ENCODE measurements at places on chromosomes 2 and 18.

- DNase-seq: peak; percentile 45
Measured at GRCh38 chr2:19738707-19739106, 163.1 kb downstream of the TTC32 start.

GRCh38 chr2:127619203-127619590 is 26.8 kb upstream of the GPR17 start:
- no peak for DNase-seq

GRCh38 chr18:76980663-76981395 is 151.8 kb downstream of the MBP start:
- no peak for DNase-seq

GRCh38 chr2:220393711-220394110 is 766.3 kb downstream of the SLC4A3 start:
- no peak for DNase-seq

- peak; percentile 66 for DNase-seq
Measured at GRCh38 chr18:73979742-73980141, 167.9 kb downstream of the FBXO15 start.

- DNase-seq: no peak
Measured at GRCh38 chr2:159798376-159798725, 343 bp upstream of the CD302 start.

DNA sequence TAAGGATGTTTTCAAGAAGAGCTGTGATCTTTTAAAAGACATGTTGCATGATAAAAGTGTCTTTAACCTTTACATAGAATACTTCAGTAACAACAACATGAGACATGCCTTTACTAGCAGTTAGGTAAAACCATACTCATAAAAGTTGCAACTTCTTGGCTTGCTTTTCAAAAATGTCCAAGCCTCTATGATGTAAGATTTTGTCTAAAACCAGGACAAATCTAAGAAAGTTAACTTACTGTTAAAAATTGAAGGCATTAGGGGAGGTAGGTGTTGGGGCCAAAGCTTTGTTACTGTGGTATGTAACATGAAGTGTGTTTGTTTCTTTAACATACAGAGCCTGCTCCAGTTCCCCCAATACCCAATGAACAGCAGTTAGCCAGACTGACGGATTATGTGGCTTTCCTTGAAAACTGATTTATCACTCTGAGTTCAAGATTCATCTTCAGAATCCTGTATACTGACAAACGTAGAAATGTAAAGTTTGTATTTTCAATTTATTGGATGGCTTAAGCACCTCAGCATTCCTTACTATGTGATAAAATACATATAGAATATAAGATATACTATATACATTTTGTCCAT is 11.7 kb downstream of the COPS8 start:
- no peak for DNase-seq

DNA sequence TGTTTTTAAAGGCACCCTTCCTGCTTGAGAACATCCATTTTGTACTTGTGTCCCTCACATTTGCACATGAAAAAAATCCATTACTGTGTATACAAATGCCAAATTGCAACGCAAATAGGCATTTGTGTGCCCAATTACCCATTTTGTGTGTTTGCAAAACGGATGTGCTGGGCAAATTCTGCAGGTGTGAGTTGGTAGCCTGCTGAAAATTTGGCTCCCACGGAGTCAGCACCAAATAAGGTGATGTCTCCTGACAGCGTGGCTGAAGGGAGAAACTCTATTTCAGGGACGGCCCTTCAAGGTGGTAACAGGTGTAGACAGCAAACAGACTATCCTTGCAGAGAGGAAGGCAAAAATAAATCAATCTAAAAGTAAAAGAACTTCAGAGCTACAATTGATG is 661.1 kb downstream of the BCL11A start:
- DNase-seq: no peak

- DNase-seq: no peak
Measured at GRCh38 chr18:7742224-7742623, 175.1 kb downstream of the PTPRM start.

DNA sequence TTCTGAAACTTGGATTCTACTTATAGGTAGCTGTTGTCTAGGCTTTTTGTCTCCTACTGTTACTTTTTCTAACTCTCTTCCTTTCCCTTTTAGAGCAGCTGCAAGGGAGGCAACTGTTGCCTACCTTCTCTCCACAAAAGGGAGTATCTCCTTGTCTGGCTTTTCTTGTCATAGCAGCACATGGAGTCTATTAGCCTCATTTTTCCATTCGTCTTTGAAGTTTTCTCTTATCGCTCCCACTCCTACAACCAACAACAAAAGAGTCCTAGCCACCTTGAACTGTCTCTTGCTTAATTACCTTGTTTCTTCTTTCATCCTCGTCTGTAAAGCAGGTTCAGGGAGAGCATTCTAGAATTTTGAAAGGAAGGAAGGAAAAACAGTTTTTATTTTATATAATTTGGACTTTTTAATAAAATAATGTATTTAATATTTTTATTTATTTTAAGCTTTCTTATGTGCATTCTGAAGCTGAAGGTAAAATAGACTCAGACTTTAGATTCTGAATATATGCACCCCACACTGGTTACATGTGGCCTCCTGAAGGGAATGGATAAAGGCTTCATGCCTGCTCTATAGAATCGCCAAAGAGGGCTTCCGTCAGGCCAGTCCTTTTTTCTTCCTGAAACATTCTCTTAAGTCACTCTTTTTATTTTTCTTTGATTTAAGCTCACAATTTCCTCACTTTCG is 154.4 kb downstream of the CSRNP3 start:
- DNase-seq: no peak

GRCh38 chr2:88005776-88006175 is 10.6 kb downstream of the RNU2-63P start:
- no peak for DNase-seq

DNA sequence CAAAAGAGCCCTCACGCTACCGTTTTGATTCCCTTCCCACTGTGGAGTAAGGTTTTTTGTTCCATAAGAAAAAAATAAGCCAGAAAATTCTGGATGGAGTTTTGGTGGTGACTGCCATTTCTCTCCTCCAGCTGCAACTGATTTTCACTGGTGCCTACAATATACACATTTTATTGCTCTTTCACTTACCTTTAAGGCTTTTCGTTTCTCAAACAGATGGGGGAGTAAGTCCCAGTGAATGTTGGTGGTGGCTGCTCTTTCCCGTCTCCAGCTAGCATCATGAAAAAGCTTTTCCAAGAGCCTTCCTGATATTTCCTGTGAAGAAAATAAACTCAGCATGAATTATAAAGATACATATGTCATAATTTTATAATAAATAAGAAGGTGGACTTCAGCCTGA is 932.5 kb upstream of the PIK3C3 start:
- DNase-seq: peak; percentile 19

DNA sequence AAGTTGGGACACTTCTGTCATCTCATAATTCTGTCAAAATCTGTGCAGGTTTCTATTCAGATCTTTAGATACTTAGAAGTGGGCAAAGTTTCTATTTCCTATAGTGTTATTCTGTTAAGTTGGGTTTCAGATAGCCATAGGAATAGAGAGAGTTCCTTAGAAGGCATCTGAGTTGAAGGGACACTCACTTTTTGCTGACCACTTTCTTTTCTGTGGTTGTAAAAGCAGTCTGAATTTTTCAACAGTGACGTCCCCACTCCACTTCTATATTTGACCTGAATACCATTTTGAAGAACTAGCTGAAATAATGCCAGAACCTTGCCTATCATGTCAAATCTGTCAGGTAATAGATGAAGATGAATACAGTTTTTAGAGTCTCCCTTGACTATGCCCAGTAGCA is 267.3 kb downstream of the SPAG16 start:
- no peak for DNase-seq

DNA sequence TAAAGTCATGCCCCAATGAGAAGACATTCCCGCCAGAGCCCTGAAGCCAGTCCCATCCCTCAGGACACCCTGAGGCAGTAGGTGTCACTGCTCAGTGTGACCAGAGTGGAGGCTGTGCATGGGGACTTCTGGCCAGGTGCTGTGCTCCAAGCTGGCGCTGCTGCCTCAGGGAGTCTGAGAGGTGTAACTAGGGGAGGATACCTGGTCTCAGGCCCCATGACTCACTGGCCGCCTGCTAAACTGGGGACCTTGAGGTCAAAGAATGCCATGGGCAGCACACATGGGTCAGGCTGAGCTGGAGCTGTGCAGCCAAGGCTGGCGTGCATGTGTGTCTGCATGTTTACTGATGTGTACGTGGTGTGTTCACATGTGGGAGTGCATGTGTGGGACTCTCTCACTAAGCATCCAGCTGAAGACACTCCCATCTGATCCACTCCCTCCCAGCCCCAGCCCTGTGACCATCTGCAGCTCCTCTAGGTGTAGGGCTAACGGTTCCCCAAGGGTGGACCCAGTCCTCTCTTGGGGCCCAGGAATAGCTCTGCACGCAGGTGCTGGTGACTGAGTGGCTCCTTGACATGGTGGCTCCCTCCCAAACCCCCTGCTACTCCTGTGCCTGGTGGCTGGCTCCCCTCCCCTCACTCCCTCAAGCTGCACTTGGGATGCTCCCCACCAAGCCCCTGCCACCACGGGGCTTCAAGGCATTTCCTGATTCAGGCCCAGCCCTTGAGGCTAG is 16.5 kb downstream of the HS6ST1 start:
- no peak for DNase-seq

Data from choroid plexus epithelial cell (primary cell).